Smooth muscle cell of the coronary artery (primary cell): ENCODE measurements at places on chromosomes 16 and 17. TPM values are rescaled to one million over a fixed set of nuclear protein-coding genes. Genes with fewer than 3 reads are reported as not detected.

The VMO1 gene
- 0.08 and 0.23 TPM in 2 replicates for total RNA-seq

The KRT25 gene
- total RNA-seq: not detected in 2 replicates

The CACNG1 gene
- not detected in 2 replicates for total RNA-seq

The RNU2-1 gene
- not detected in 2 replicates for total RNA-seq

The CHD9NB gene
- total RNA-seq: 0.98 and 3.5 TPM in 2 replicates

The ABCA8 gene
- 57.4 and 85.5 TPM in 2 replicates for total RNA-seq

The CCL8 gene
- total RNA-seq: 1.2 TPM in 1 of 2 replicates, not detected in the other

The PRSS22 gene
- total RNA-seq: not detected in 2 replicates

The ZP2 gene
- total RNA-seq: not detected in 2 replicates

The CDT1 gene
- total RNA-seq: 0.47 and 2.4 TPM in 2 replicates

The GLP2R gene
- not detected in 2 replicates for total RNA-seq

The GAN gene
- 6.5 and 8.7 TPM in 2 replicates for total RNA-seq

The TELO2 gene
- 5.1 and 10.0 TPM in 2 replicates for total RNA-seq

The CPHXL2 gene
- not detected in 2 replicates for total RNA-seq

The SEPTIN1 gene
- 0.12 and 0.15 TPM in 2 replicates for total RNA-seq

The ABCA9 gene
- total RNA-seq: 14.1 and 130 TPM in 2 replicates

The SKAP1 gene
- total RNA-seq: not detected in 2 replicates

The PPM1D gene
- total RNA-seq: 6.2 and 7.0 TPM in 2 replicates

The CDH8 gene
- 9.5 TPM in 1 of 2 replicates, not detected in the other for total RNA-seq

The SDR42E2 gene
- 0.08 TPM in 1 of 2 replicates, not detected in the other for total RNA-seq

The RAB26 gene
- 1.3 and 1.5 TPM in 2 replicates for total RNA-seq

The HS3ST3A1 gene
- total RNA-seq: 0.38 and 12.8 TPM in 2 replicates

The VEZF1 gene
- total RNA-seq: 17.3 and 20.8 TPM in 2 replicates

The VWA3A gene
- not detected in 2 replicates for total RNA-seq

The RFFL gene
- total RNA-seq: 9.8 and 12.6 TPM in 2 replicates

The CANT1 gene
- total RNA-seq: 25.6 and 43.4 TPM in 2 replicates

The SALL1 gene
- under 0.01 TPM in 1 of 2 replicates, not detected in the other for total RNA-seq

The OR3A3 gene
- total RNA-seq: not detected in 2 replicates

The NTN1 gene
- 0.08 and 4.0 TPM in 2 replicates for total RNA-seq

The CHCT1 gene
- not detected in 2 replicates for total RNA-seq

The USP32 gene
- total RNA-seq: 44.8 and 49.4 TPM in 2 replicates

The TPSAB1 gene
- not detected in 2 replicates for total RNA-seq

The SOX9 gene
- 0.94 and 3.3 TPM in 2 replicates for total RNA-seq

The DNAH17 gene
- under 0.01 TPM in 1 of 2 replicates, not detected in the other for total RNA-seq

The PFN1 gene
- total RNA-seq: 665 and 1,065 TPM in 2 replicates

The EFCAB5 gene
- total RNA-seq: 0.35 TPM in 1 of 2 replicates, not detected in the other

The RGS11 gene
- 1.2 and 10.1 TPM in 2 replicates for total RNA-seq

The ZDHHC1 gene
- 2.8 and 4.3 TPM in 2 replicates for total RNA-seq
